ENCODE measurements at places on chromosomes 11 and 22. TPM values are rescaled to one million over a fixed set of nuclear protein-coding genes. Genes with fewer than 3 reads are reported as not detected.

Gene ABCC8
- not detected for total RNA-seq

DNA sequence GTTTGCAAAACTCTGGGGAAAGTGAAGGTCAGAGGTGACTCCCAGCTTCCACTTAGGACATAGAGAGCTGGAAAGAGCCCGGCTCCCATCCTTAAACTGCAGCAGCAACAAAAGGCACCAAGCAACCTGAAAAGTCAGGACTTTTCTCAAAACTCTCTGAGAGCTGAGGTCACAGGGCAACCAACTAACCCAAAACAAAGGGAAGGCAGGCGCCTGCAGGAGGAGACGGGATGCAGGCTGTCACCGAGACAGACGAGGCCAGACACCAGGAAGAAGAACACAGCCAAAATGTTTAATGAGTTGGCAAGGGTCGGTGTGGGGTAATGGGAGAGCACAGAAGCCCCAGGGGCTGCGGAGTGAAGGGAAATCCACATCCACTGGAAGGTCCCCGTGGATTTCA is 19.9 kb downstream of the ASCL2 start:
- DNase-seq: no peak

Gene BATF2
- 1.6 TPM for total RNA-seq

- DNase-seq: no peak
Measured at GRCh38 chr11:118156531-118157185, 4.0 kb upstream of the SCN4B start.

DNA sequence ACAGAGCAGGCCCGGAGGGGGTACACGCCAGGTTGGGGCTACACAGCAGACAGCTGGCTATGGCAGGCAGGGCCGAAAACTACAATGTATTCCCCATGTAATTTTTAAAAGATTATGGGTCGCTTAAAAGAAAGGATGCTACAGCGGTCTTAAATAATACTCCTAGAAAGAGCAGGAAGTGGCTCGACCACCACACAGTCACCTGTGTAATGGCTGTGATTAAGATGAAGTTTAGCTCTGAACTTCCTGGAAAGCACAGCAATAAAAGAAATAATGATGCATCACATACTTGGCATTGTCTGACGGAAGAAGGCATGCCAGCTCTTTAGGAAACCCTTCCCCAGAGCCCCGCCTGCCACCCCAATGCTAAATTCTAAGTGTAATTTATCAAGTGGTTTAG is 32.6 kb downstream of the WNT11 start:
- DNase-seq: no peak

Gene MS4A15
- not detected for total RNA-seq

- no peak for DNase-seq
Measured at GRCh38 chr22:47402876-47403525, 640.6 kb downstream of the TBC1D22A start.

GRCh38 chr22:48265000-48265625 is 1502.7 kb downstream of the TBC1D22A start:
- DNase-seq: no peak

Gene BAIAP2L2
- not detected for total RNA-seq

Gene MEI1
- total RNA-seq: 0.50 TPM
